Right ventricle myocardium superior (tissue), 1 donor: ENCODE measurements at places on chromosomes 5 and 9.

DNA sequence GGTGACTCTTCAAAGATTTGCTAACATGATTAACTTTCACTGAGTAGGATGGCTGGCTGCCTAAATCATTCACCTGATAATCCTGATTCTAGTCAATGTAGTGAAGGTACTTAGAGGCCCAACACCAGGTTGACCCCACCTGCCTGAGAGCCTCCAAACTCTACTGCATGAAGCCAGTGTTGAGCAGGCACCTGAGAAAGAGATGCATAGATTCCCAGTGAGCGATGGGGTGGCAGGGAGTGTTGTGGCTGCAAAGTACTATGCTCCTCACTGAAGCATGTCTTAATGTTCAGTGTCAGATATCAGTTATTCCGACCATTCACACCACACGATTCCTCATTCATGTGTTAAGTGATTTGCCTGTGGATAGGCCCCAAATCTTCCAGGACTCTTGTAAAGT is 804.4 kb downstream of the TLE4 start:
- no peak for DNase-seq

DNA sequence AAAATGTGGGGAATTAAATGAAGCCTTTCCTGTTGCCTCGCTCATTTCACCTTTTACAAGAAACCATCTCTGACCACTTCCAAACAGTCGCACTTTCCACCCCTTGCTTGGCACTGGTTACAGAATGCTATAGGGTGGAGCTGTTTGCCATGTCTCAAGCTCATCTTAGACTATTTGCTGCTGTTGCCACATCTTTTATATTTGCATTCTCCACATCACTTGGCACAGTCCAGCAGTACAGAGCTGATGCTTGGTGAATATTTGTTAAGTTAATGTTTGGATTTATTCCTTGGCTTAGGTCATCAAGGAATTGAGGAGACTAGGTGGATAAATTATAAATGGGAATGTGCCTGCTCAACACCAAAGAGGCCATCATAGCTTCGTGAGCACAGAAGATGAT is 53.2 kb downstream of the GNA14 start:
- DNase-seq: no peak

DNA sequence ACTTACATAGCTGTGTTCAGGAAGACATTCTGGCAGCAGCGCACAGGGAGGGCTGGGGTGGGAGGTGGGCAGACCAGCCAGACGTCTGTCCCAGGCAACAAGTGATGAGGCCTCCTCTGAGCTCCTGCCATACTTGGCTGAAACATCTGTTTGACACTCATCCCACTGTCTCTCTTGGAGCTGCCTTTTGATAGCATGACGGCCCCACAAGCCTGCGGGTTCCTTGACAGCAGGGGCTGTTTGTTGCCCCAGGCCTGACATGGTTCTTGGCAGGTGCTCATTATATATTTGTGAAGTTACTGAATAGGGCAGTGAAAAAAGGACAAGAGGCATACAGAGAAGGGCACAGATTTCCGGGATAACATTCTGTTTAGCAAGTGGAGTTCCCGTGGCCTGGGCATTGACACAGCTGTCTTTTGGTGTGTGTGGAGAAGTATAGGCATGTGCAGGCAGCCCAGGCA is 22.2 kb upstream of the B4GALT1 start:
- no peak for DNase-seq

DNA sequence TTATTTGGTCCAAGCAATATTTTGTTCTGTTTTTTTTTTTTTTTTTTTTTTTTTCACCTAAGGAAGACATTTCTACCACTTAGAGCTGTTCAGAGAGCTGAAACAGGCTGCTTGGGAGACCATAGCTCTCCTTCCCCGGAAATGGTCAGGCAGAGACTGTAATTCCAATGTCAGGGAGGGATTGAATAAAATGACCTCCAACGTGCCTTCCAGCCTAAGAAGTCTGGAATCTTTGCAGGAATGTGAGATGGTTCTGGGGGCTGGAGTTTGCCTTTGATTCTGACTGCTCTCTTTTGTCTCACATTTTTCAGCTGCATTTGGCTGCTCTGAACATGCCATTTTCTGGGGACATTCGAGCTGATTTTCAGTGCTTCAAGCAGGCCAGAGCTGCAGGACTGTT is 38.3 kb upstream of the TGFBR1 start:
- DNase-seq: no peak
